ENCODE measurements at places on chromosomes 3 and 15. TPM values are rescaled to one million over a fixed set of nuclear protein-coding genes. Genes with fewer than 3 reads are reported as not detected.

Gene PAQR9
- total RNA-seq, result not detected

Gene PAQR5
- not detected for total RNA-seq

DNA sequence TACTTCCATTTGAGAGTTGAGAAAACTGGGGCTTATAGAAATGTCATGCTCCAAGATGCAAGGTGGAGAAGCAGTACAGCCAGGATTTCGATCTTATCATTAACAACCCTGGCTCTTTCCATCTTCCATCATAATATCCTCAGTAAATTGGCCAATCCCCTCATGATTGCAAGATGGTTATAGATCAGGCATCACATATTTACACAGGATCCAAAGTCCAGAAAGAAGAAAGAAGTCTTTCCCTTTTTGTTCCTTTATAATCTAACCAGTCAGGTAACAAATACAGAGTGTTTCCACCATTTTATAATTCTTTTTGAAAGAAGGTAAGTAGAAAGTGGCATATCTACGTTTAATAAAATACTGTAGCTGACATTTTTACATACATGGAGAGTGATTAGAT, 29.7 kb downstream of the CNTN3 start:
- no peak for DNase-seq

DNA sequence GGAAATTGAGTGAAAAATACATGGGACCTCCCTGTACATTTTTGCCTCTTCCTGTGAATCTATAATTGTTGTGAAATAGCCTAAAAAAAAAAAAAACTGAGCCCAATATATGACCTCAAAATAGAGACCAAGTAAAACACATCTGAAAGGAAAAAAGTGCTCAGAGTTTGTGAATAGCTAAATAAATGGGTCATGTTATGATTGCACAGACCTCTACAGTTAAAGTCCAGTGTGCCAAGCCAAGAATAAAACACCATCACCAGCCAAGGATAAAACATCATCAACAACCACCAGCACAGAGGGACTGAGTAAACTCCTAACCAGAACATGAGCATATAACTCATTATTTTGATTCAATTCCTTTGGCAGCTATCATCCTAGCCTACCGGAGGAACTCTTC, 115.6 kb upstream of the AGTR1 start:
- DNase-seq, result no peak

- no peak for DNase-seq
Observed at GRCh38 chr3:36372534-36372935, 7.8 kb upstream of the STAC start.

GRCh38 chr15:64989416-64990167, at the start of gene SPG21:
Gene SPG21 (minus strand): TSS chr15:64989914. CDS start chr15:64983569, 6,345 bp downstream.
- peak; percentile 56 for DNase-seq

Gene ZMYND10
- total RNA-seq, result 0.12 TPM

GRCh38 chr3:149715247-149715646, 37.0 kb downstream of the COMMD2 start:
- DNase-seq, result no peak

DNA sequence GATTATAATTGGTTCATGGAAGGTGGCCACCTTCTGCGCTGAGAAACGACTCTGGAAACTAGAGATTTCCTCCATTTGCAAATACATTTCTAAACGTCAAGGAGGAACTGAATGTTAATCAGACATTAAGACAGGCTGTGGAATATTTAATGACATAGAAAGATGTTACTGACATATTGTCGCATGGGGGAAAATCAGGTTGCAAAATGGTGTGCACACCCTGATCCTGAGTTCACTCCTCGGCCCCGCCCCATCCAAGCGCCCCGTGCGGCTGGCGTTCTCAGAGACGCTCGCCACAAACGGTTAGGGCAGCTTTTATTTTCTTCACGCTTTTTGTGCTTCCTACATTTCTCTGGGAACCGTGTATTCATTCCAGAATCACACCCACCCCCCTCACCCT, 10.7 kb downstream of the H1-8 start:
- DNase-seq, result no peak

Gene CCPG1
- total RNA-seq, result 48.8 TPM

GRCh38 chr3:126212620-126213378, 32.4 kb upstream of the ALDH1L1 start:
- no peak for DNase-seq

Gene COL6A5
- total RNA-seq, result 0.05 TPM

Gene NTRK3
- total RNA-seq, result 0.41 TPM

- DNase-seq, result no peak
Observed at GRCh38 chr3:36366308-36366707, 14.0 kb upstream of the STAC start.

Gene ARF4
- 230 TPM for total RNA-seq

- DNase-seq, result no peak
Observed at GRCh38 chr3:127019449-127019848, 36.5 kb downstream of the PLXNA1 start.

- no peak for DNase-seq
Observed at GRCh38 chr3:147414390-147415138, 5.4 kb downstream of the ZIC1 start.

DNA sequence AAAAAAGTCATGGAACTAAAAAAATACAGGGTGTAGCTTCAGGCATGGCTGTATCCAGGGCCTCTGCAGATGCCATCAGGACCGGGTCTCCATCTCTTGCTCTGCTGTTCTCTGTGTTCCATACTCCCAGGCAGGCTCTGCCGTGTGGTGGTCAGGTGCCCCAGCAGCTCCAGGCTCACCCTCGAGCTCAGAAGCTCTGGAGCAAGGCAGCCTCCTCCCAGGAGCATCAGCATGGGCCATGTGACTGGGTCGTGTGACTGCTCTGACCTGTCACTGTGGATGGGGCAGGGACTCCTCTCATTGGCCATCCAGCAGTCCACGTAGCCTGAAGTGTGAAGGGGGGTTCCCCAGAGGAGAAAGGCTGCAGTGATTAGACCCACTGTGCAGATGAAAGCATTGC, 8.5 kb downstream of the FBLN2 start:
- no peak for DNase-seq

Gene STXBP5L
- not detected for total RNA-seq

- peak; percentile 79 for DNase-seq
Observed at GRCh38 chr15:65796610-65797078, 4.6 kb upstream of the DENND4A start.

Gene RPL39L
- 14.7 TPM for total RNA-seq

Gene HDC
- not detected for total RNA-seq

All from glomerular endothelial cell (primary cell).